ENCODE measurements at places on chromosomes 7 and 10. TPM values are rescaled to one million over a fixed set of nuclear protein-coding genes. Genes with fewer than 3 reads are reported as not detected.

TYW1B gene
- 2.4 TPM for total RNA-seq

TMEM176B gene
- total RNA-seq = not detected

SFTPA1 gene
- not detected for total RNA-seq

WEE2 gene
- total RNA-seq = not detected

GBX1 gene
- not detected for total RNA-seq

RNF32 gene
- total RNA-seq = 0.29 TPM

NRP1 gene
- total RNA-seq = 281 TPM

DYDC2 gene
- total RNA-seq = not detected

MBL2 gene
- not detected for total RNA-seq

DEPP1 gene
- 230 TPM for total RNA-seq

HTRA1 gene
- total RNA-seq = 22.4 TPM

PTPN20 gene
- 0.57 TPM for total RNA-seq

Measured in thoracic aorta endothelial cell (primary cell).